ENCODE measurements at places on chromosomes 3 and 15.

- no peak for DNase-seq
These were observed 215.2 kb upstream of the ROPN1 start for GRCh38 chr3:124207077-124207476.

GRCh38 chr3:8975081-8976020 is 12.1 kb upstream of the RAD18 start:
- no peak for DNase-seq

GRCh38 chr3:143070977-143071551 is 48.5 kb upstream of the CHST2 start:
- DNase-seq: no peak

- DNase-seq: no peak
These were observed 72.2 kb upstream of the EPHB3 start for GRCh38 chr3:184489268-184489841.

GRCh38 chr15:39165020-39165706 is 415.7 kb upstream of the THBS1 start:
- no peak for DNase-seq

DNA sequence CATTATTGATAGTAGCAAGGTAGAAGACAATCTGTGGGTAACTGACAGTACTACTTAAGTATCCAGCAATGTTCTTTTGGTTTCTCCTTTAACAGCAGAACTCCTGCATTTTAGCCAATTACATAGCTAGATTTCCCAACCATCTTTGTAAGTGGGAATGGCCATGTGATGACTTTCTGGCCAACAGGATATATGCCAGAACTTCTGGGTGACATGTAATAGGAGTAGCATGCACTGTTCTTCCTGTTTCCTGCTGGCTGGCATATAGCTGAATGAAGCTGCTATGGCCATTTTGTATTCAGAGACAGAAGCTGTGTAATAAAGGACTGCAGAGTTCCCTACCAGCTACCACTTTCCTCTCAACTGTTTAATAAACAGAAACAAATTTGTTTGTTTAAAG is 18.0 kb downstream of the SPICE1 start:
- no peak for DNase-seq

GRCh38 chr15:43239732-43240491 is 19.1 kb upstream of the EPB42 start:
- DNase-seq: no peak

DNA sequence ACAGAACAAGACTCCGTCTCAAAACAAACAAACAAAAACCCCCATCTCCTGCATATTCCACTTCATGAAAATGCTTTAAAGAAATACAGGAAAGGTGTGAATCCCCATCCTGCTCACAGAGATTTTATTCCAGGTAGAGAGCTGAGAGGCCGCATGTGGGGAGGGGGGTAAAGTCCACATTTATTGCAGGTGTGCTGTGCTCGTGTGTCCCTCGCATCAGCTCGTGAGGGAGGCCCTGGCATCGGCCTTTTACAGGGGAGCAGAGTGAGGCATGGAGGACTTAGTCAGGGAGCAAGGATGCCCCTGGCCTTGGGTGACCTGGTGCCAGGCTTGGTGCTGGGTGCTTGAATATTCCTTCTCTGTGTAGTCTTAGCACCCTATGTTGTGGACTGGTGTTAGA is 413.5 kb upstream of the C2CD4B start:
- no peak for DNase-seq

DNA sequence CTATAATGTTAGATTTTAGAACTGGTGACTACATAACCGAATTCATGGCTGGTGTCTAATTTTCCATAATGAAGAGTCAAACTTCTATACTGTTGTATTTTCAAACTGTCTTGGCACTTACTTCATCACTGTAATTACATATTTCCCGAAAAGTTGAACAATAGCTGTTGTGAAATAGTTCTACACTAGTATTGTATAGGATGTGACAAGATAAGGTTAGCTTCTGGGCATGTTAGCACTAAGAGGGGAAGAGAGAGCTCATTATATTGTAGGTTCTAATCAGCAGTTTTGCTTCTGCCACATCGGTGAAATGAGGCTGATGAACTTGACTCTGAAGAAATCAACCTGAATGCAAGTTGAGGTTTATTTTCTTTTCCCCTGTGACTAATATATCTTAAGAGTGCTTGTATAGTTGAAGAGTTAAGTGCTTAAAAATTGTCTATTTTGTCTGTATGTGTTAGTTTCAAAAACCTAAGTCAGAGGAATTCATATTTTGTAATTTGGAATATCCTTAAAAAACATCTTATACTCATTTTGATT is 8.9 kb downstream of the GYG1 start:
- no peak for DNase-seq

DNA sequence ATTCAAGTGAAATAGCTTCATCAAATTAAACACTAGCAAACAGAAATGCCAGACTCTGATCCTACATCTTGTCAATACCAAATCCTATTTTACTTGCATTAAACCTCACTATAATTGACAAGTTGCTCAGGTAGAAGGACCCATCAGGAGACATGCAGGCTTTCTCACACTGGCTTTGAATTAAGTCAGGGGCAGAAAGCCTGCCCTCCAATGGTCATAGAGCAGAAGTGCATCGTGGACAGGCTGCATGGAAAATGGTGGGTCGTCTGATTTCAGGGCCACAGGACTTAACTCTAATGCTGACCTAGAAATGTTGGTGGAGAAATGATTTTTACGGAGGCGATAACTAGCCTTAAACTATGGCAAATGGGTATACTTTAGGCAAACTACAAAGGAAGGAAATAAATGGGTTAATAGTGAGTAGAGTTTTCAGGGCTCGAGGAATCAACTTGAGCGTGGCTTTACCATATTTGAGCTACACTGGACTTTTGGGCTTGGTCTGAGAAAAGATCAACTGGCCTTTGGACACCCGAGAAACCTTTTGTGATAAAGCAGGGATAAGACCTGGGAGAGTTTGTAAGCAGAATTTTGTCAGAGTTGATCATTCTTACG is 283.9 kb downstream of the GRM7 start:
- DNase-seq: no peak

- DNase-seq: no peak
These were observed 2.2 kb upstream of the EPHB3 start for GRCh38 chr3:184559336-184559735.

- no peak for DNase-seq
These were observed 23.1 kb upstream of the RPL39L start for GRCh38 chr3:187162265-187162953.

- no peak for DNase-seq
These were observed 453.1 kb downstream of the IL5RA start for GRCh38 chr3:2656806-2657777.

GRCh38 chr3:126419886-126420786 is 25.4 kb downstream of the CFAP100 start:
- no peak for DNase-seq

DNA sequence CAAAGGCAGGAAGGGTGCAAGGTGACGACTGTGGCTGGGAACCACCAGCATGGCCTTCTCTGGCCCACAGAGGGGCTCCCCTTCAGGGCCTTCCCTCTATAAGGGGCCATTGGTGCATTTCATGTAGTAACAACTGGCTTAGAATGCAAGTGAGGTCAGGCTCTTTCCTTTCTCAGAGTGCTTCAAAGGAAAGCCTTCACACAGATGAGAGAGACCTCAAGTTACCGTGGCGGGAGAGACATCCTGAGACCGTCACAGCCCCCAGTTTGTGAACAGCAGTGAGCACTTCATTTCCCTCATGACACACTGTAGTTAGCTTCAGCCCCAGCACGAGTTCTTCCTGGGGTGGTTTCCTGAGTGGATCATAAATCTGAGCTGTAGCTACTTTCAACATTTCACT is 96.6 kb upstream of the LIMD1 start:
- DNase-seq: peak; percentile 61

DNA sequence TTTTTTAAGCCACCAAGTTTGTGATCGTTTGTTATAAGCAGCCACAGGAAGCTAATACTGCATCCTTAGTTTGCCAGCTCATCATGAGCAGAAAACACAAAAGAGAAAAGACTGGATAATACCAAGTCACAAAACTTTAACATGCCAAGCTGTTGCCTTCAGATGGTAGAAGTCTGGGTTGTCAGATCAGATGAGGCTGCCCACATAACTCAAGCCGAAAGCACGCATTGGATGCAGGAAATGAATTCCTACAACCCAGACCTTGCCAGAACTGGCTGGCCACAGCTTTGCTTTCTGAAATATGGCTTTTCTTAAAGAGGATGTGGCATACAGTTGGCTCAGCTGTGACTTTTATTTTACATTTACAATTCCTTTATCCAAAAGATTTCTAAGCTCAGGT is 118.3 kb upstream of the NEO1 start:
- no peak for DNase-seq

- peak; percentile 68 for DNase-seq
These were observed 3.9 kb downstream of the TMIE start for GRCh38 chr3:46705022-46705530.

DNA sequence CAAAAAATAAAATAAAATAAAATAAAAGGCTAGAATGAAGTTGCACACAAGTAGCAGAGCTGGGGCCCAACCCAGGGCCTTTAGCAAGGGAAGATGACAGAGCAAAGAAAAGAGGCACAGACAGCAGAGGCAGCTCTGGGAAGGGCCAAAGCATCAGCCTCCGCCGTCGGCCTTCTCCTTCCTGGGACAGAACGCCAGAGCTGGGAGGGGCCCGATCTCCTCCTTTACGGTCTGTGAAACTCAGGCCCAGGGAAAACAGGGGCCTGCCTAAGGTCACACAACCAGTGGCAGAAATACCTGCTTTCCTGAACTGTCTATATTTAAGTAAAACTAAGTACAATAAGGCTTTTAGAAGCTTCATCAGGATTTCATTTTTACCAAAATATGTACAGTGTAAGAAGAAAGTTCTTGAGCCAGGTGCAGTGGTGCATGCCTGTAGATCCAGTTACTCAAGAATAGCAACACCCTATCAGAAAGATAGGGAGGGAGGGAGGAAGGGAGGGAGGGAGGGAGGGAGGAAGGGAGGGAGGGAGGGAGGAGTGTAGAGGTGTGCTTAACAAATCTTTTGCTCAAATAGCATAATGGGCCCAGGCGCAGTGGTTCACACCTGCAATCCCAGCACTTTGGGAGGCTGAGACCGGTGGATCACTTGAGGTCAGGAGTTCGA is 43.0 kb upstream of the MUC4 start:
- no peak for DNase-seq

DNA sequence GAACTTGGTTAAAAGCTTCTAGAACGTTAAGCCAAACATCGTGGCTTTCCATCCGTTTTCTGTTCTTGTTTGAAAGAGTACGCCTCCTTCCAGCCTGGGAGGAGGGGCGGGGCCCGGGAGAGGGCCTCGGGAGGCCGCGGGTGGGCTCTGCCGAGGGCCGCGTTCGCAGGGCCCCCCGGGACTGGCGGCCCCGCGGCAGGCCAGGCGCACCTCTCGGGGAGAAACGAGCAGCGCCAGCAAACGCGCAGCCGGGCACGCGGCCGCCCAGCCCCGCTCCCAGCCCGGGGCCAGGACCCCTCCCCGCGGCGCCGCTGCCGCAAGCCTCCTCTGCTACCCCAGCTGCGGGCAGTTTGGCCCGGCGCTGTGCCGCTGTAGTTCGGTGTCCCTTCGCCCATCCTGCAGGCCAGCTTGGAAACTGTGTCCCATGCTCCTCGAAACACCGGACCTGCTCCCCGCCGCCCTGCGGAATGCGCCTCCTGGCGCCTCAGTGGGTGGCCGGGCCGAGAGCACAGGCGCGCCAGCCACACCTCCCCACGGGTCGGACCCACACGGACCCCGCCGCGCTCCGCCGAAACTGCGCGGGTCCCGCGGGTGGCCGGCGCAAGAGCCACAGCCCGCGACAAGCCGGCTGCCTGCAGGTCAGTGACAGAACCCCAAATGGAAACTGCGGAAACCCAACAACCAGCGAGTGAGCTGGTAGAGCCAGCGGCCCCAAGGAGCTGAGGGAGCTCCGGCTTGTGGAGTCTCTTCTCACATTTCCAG is 2.3 kb downstream of the OCA2 start:
- no peak for DNase-seq

DNA sequence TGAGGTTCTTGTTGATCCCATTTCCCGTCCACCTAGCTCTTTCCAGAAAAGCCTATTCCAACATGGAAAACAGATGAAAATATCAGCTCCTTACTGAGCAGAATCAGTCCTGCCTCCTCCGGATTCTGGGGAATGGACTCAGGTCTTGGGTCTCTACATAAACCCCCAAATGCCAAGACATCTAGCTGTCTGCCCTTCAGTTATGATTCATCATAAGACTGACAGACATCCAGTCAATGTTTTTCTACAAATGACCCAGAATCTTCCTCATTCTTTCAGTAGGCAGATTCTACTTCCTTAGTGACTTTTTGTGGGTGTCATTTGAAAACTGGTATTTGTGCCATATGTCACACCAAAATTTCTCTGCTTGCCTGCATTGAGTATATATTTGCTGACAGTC is 103.0 kb upstream of the TGFBR2 start:
- no peak for DNase-seq

GRCh38 chr15:45616901-45617323 is 17.9 kb upstream of the SQOR start:
- no peak for DNase-seq

DNA sequence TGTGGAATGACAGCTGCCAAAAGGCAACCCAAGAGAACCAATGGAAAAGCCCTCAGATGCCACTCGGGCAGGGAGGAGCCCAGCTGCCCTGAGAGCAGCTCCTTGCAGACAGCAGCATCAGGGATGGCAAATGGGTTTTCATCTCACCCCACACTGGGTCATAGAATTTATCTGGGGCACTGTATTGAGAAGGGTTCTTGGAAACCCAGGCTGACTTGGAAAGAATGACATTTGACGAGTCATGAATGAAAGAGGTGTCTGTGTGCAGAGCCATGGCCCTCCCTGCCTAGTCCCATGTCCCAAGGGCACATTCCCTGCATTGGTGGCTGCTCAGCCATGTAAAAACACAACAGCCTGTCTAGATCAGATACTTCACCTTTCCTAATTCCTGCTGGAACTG is 157.9 kb upstream of the BHLHE40 start:
- DNase-seq: no peak

DNA sequence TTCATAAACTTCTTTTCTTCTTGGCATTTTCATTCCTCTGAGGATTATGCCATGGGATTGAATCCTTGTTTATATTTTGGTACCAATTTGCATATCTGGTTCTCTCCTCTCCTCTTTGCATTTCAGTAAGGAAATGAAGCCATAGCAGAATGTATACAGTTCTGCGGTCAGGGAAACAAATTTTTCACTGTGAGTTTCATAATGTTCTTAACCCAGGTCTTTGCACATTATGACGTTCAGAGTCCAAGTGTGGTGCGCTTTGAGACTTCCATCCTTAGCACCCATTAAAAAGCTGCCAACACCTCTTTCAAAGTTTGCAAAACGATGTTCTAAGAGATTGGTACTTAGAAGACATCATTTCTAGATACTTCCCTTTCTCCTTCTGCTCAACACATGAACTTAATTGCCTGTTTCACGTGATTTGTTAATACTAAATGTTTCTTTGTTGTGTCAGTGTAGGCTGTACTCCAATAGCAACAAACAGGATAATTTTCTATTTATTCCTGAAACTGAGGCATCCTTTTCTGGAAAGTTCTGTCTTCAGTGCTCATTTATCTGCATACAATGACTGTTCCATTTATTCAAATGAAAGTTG is 953.1 kb upstream of the NR2F2 start:
- DNase-seq: no peak

- DNase-seq: peak; percentile 37
These were observed 113.8 kb upstream of the MEF2A start for GRCh38 chr15:99452010-99452409.

- no peak for DNase-seq
These were observed 130.3 kb downstream of the GHSR start for GRCh38 chr3:172317984-172318383.

- no peak for DNase-seq
These were observed 4.4 kb downstream of the TNK2 start for GRCh38 chr3:195903950-195904290.

All from CD8-positive, alpha-beta T cell (primary cell).